Brain (organoid and tissue), 16 donors: ENCODE measurements at places on chromosomes 3 and 15. TPM values are rescaled to one million over a fixed set of nuclear protein-coding genes. Genes with fewer than 3 reads are reported as not detected.

TM6SF1 gene
- polyA plus RNA-seq, result 2.7 TPM

CDC25A gene
- polyA plus RNA-seq, result 3.5 TPM

CNTN3 gene
- 0.29 TPM for polyA plus RNA-seq

HHLA2 gene
- polyA plus RNA-seq, result not detected

PPM1M gene
- polyA plus RNA-seq, result 15.2 TPM

BOC gene
- polyA plus RNA-seq, result 23.3 TPM

SORD gene
- polyA plus RNA-seq, result 33.6 TPM

FGF7 gene
- polyA plus RNA-seq, result not detected

CYP1A2 gene
- polyA plus RNA-seq, result not detected

SGO1 gene
- polyA plus RNA-seq, result 4.4 TPM

DNA sequence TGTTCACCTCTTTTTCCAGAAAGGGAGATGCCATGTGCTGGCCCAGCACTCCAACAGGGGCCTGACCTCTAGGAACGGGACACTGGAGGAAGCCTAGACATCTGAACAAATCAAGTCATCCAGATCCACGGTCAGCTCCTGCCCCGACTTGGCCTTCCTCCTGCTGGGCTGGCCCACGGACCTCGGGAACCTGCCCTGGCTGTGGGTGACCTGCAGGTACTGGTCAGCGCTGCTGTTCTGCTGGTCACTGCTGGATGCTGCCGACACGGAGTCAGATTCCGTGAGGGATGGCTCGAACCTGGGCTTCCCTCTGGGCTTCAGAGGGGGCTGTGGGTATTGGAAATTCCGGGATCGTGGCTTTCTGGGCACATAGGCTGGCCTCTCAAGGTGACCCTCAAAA lies 8.4 kb upstream of the STARD5 start:
- DNase-seq, result no peak

DNA sequence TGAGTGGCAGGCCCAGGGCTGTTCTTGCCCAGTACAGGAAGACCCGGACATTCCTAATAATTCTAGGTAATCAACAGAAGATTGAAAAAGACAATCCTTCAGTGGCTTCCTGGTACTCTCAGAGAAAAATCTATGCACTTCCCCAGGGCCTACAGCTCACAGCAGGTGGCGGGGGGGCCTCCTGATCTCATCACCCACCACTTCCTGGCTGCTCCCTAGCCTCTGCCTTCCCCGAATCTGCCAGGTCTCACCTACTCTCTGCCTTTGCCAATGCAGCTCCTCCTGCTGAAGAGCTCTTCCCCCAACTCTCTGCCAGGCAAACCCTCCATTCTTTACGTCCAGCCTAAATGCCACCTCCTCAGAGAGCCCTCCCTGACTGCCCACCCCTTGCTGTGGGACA lies 37.5 kb downstream of the EHD4 start:
- no peak for DNase-seq

- no peak for DNase-seq
These were observed 53.2 kb upstream of the CTSH start for GRCh38 chr15:78997981-78998499.

- DNase-seq, result no peak
These were observed 101.2 kb downstream of the LPP start for GRCh38 chr3:188255190-188255589.

GRCh38 chr3:26029321-26029720 lies 239.4 kb downstream of the OXSM start:
- DNase-seq, result no peak

DNA sequence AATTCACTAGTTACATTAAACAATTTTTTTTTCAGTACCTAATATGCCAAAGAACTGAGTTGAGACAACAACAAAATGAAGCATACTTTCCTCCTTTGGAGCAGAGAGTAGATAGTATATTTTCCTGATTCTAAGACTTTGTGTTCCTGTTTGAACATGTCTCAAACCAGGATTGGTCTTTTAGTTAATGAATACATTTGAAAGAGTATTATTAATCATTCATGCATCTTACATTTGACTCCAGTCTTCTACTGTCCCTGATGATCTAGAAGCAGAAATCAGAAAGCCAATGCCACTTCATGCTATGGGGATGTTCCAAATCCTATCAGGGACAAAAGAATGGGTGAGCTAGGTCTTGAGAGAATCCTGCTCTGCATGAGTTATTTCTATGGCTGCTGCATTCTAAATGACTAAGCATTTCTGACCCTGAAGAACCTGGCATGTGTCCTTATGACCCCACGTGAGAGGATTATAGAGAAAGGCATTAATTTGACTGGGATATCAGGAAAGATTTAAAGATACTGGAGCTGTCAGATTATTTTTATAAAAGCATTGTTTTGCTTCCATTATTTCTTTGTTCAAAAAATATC lies 32.9 kb upstream of the MBNL1 start:
- DNase-seq, result no peak

DNA sequence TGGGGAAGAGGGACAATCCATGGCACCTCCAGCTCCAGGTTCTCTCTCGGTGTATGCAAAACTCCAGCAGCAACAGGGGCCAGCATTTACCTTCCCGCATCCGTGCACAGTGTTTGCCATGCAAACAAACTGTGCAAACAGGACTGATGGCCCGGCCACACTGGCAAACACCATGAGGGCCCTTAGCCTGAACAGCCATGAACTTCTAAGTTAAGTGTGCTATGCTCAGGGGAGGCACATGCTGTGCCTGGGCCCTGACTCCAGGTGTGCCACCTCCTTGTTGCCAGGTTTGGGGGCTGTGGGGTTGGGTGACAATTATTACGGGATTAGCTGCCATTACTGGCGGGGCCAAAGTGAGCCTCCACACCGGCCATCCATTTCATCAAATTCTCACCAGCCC lies 57.5 kb downstream of the CACNA2D2 start:
- no peak for DNase-seq

GRCh38 chr3:106731230-106731629 lies 646.0 kb upstream of the CCDC54 start:
- no peak for DNase-seq

DNA sequence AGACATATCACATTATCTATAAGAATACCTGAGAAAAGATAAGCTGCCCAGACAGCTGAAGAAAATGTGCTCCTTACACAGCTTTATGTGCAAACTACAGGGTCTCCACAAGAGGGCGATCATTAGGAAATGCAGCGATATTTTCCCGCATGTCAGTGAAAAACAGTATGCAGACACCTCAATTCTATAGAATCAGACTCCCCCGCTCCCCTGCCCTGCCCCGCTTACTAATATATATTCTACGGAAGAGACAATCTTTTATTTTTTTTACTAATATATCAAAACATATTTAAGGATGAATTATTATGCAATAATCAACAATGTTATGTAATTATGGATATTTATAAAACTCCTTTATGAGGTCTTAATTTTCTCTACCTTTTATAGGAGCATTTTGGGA lies 681.3 kb downstream of the ROBO1 start:
- DNase-seq, result peak; percentile 91

GRCh38 chr3:152615681-152616080 lies 219.2 kb upstream of the P2RY1 start:
- no peak for DNase-seq

DNA sequence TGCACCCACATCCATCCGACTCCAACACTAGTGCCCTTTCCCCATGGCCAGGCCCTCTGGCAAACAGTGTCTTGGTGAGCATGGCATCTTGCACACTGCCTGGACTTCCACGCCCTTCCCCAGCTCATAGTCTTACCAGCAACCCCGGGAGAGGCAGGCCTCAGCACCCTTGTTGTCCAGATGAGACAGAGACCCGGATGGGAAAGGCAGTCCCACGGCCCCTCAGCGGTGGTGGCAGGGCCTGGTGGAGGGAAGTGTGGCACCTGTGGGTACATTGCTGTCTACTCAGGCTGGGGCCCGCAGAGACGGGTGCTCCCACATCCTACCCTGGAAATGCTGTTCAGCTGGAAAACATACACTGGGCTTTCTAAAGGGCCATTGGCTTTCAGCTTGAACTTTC lies 28.4 kb downstream of the HDAC11 start:
- no peak for DNase-seq

GRCh38 chr15:94416820-94417219 lies 185.5 kb downstream of the MCTP2 start:
- DNase-seq, result peak; percentile 38

GRCh38 chr3:25049304-25049703 lies 378.8 kb upstream of the RARB start:
- no peak for DNase-seq

DNA sequence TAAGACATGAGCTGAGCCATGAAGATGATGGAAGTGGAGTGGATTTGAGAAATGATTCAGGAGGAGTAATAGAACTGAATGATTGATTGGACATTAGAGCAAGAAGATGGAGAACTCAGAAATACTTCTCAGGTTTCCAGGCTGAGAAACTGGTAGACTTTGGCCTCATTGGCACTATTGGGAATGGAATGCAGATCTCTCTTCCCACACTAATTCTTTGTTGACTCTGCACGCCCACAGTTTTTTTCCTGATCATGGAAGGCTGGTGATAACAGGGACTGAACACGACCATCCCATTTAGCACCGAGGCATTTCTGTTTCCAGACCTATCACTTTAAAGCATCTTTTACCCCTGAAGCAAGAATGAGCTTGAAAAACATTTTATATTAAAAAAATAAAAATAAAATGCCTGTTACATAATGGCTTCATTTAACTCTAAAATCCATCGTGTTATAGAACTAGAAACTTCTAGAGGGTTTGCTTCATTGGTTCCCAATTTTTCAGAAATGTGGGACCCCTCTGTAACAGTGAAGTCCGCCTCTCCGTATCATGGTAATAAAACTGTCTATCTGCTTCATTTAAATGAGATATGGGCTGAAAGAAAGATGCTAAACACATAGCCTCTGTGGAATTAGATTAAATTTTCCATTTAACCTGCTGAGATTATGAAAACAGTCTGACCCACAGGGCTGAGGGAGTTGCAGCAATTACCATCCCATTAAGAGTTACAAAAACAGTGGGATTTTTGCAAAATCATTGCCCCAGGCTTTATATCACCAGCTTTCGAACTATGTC lies 562.0 kb upstream of the CFAP20DC start:
- no peak for DNase-seq

GRCh38 chr3:58666683-58667082 lies at the start of gene FAM3D:
Gene FAM3D, minus strand, starts transcription at chr3:58666774. Its CDS starts 11,211 bp downstream, at chr3:58655563.
- no peak for DNase-seq

- no peak for DNase-seq
These were observed 3.3 kb downstream of the CYP19A1 start for GRCh38 chr15:51335087-51335486.

DNA sequence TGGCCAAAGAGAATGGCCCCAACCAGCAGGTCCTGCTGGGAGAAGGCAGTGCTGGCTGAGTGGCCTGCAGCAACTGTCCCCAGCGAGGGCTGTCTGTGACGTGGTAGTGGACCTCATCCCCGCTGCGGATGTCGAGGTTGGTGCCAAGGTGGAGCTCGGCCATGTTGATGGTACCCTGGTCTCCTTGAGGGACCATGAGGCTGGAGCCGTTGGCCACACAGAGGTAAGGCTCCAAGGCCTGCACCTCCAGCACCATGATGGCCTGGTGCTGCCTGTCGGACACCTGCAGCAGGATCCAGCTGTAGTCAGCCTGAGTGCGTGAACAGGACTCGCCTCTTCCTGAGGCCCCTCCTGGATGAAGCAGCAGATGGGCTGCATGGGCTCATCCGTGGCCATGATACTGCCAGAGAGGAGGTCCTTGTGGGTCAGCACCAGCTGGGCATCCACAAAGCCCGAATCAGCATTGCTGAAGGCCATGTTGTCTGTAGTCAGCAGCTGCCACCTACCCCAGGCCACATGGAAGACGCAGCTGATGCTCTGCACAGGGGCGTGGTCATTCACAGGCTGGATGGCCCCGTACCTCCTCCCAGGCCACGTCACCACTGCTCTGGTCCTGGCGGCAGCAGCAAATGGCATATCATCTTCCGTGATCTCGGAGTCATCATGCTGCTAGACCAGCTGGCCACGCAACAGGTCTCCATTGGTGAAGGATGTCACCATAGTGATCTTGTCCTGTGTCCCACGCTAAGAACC lies 167.5 kb downstream of the GOLGA6L4 start:
- no peak for DNase-seq

DNA sequence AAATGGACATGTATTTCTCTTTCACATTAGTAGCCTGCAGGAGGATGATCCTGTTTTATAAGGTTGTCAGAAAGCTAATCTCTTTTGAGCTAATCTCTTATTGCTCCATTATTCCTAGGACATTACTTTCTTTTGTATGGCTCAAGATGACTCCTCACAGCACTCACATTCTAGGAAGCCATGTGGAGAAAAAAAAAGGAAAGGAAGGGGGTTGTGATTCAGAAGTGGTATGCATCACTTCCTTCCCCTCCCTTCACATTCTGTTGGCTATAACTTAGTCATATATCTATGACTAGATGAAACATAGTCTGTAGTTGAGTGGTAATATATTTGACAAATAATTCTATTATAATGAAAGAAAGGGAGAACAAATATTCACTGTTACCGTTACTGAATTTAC lies 168.8 kb upstream of the TTC14 start:
- no peak for DNase-seq

GRCh38 chr3:48535578-48535977 lies 21.0 kb downstream of the PFKFB4 start:
- no peak for DNase-seq

DNA sequence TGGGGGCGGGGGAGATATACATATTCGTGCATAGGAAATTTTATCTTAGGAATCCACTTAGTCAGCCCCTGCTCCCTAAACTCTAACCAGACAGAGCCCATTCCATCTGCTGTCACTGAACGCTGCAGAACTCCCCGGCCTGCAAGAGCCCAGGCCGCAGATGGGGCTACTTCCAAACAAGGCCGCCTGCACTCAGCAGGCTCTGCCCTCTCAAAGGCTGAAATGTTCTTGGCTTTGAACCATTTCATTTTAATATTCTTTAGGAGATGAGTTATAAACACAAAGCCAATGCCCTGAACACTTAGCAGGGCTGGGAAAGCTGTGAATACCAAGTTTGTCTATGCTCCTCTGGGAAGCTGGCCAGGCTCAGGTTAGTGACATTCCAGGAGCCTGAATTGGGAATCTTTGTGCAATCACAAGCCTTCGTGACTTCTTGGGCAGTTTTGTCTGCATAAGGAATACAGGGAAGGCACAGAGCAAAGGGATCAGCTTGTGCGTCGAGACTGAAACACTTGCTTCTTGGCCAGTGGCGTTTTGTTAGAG lies 65.0 kb downstream of the SYNM start:
- peak; percentile 63 for DNase-seq

- no peak for DNase-seq
These were observed 603 bp upstream of the TRANK1 start for GRCh38 chr3:36945333-36945980.

DNA sequence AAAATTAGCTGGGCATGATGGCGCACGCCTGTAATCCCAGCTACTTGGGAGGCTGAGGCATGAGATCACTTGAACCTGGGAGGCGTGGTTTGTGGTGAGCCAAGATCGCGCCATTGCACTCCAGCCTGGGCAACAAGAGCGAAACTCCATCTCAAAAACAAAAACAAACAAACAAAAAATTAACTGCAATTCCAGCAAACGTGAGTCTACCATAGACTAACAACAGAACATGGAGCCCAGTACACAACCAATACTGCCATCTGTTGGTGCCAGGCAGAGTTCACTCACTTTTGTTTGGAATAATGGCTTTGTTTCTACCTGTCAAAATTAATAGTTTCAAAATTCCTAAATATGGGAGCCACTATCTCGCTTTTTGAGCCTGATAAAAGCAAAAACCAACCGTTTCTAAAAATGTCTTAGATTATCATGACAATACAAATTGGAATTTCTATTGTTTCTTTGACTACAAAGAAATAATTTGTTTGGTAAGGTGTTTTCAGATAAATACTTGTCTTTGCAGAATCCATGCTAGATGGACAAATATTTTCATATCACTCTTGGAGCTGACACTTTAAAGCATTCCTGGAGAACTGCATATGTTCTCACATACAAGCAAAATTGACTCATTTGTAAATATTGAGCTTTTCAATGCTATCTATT lies 45.0 kb downstream of the GPR176 start:
- DNase-seq, result no peak
